ENCODE measurements at places on chromosomes 1 and 21.

DNA sequence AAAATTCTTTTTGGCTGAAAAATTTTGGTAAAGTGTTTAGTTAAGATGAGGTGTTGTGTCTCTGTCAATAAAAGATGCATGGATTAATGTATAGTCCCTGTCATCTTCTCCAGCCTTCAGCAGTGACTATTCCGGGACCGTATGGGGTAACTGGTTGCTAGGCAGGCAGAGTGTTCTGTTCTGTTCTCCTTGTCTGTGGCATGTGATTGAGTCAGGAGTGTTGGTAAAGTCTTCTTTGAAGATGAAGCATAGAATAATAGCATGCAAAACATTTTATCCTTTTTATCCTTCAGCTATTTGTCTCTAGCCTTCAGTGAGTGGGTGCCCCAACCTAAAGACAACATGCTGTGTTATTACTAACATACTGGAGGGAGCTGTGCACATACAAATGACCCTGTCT is 74.6 kb downstream of the RGL1 start:
- no peak for DNase-seq

DNA sequence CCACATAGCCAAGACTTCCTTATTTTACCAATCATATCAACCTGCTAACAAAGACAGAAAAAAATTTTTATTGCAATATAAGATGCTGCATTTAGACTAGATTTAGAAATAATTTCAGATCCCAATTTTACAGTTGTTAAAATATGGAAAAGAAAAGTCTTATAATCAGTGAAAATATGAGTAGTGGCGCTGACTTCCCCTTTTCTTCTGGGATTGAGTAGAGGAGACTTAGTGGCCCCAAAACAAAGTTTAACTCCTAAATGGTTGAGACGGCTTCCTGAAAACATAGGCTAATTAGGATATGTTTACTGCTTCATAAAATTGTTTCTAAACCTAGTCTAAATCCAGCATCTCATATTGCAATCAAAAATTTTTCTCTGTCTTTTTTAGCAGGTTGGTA is 68.4 kb downstream of the RAB3GAP2 start:
- no peak for DNase-seq

GRCh38 chr1:33456502-33456886 is 16.0 kb upstream of the ZSCAN20 start:
- no peak for DNase-seq

DNA sequence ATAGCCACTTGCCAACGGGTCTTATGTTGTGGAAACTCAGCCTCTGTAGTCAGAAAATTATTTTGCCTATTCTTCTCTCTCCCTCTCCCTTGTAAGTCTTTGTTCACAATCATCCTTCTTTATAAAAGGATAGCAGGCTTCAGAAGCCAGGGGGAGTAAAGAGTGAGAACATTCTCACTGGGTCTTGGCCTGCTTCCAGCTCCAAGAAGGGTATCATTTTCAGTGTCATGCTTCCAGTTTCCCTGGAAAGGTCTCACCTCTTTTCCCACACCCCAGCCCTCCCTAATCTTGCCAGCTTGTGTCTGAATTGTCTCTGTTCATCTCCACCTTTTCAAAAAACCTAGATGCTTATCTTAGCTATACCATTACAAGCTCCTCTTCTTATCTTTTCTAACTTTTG is 346.2 kb upstream of the LRRC7 start:
- DNase-seq, result no peak

DNA sequence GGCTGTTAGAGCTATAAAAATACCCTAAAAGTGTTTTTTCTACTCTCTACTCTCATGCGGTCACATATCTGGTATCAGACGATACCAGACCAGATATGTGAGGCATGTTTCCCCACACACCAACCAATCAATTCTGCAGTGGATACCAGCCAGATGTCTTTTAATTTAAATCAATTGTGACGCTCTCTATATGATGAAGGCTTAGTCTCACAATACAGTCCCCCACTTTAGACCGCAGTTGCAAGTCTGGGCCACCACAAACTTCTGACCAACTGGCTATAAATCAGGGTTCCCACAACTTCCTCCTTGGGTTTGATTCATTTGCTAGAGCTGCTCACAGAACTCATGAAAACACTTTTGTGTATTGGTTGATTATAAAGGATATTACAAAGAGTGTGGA is 586.1 kb upstream of the ZP4 start:
- no peak for DNase-seq

DNA sequence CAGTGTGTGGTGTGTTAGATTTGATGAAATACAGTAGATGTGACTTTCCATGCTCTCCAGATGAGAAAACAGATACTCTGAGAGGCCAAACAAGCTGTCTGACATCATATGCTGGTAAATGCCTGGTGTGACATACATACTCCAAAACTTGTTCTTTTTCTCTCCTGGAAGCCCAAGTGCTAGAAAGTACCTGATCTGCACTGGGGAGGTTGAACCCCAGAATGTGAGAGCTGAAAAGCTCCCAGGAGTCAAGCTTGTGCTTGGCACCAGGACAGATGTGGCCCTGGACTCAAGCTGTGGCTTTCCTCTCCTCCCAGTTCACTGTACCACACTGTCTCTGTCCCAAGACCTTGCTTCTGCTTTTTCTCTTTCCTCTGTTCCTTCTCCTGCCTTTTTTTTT is 389.0 kb upstream of the USP24 start:
- no peak for DNase-seq

DNA sequence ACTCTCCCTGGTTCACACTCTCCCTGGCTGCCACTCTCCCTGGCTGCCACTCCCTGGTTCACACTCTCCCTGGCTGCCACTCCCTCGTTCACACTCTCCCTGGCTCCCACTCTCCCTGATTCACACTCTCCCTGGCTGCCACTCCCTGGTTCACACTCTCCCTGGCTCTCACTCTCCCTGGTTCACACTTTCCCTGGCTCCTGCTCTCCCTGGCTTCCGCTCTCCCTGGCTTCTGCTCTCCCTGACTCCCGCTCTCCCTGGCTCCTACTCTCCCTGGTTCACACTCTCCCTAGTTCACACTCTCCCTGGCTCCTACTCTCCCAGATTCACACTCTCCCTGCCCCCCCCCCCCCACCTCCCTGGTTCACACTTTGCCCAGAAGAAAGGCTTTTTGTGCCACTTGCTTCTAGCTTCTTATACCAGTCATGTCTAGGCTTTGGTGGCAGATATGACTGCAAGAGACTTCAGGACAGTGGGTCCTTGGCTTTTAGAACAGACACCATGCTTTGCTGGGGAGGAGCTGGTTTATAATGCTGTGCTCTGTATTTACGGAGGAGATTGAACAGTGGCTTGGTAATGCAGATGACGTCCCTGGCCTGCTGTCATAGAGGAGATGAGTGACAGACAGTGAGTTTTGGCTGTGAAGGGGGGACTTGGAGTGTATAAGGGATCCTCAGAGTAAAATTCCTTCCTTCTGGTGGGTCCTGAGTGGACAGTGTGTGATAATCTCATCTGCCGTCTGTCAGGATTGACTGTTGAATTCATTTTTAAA is 17.0 kb downstream of the COQ8A start:
- no peak for DNase-seq

DNA sequence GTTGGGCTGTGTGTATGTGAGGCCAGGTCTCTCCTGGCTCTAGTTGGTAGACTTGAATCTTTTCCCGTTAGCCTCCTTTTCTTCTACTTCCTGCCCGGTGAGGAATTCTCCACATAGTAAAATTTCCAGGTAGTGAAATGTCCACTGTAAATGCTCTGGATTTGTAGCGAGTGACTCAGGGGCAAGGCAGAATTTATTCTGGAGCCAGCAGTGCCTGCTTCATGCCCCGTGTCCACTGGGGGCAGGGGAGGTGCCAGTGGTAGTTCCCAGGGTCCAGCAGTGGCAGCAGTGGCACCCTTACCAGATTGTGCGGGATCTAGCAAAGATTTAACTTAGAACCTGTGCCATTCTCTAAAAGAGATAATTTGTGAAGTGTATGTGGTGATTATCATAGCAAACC is 74.5 kb upstream of the USP24 start:
- no peak for DNase-seq

DNA sequence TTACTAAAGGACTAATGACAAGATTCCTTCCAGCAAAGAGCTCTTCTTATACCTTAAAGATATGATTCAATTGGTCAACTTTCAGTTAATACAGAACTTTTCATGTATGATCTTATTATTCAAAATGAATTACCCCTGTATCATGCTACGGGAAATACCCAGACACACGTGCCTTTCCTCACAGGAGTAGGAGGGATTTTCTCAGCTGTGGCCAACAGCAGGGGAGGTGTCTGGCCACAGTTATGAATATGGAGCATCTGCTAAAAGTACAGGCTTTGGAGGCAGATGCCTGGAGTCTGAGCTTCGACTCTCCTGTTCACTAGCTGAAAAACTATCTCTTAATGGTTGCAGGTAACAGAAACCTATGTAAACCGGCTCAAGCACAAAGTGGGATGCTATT is 53.6 kb downstream of the KIAA1614 start:
- no peak for DNase-seq

- no peak for DNase-seq
Measured at GRCh38 chr1:112870887-112871646, 84.9 kb downstream of the SLC16A1 start.

GRCh38 chr1:222126052-222126451 is 384.2 kb upstream of the DUSP10 start:
- no peak for DNase-seq

- DNase-seq, result no peak
Measured at GRCh38 chr1:241299347-241299746, 57.7 kb downstream of the RGS7 start.

GRCh38 chr1:118911571-118911970 is 76.6 kb downstream of the TBX15 start:
- DNase-seq, result no peak

- no peak for DNase-seq
Measured at GRCh38 chr1:118333601-118334210, 148.7 kb upstream of the SPAG17 start.

DNA sequence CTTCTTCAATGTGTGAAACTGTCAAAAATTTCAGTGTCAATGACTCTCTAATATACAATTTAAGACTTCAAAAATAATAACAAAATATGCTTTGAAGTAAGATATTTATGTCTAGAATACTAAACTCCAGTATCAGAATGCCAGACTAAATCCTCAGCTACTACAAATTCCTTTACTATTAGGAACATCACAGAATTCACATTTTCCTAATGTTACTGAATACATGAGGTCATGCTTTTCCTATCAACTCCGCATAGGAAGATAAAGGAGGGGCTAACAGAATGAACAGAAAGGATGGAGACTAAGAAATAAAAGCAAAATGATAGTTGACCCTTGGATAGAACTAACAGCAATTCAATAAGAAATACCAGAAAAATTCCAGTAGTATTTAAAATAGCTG is 292.7 kb downstream of the SDCCAG8 start:
- DNase-seq, result no peak

GRCh38 chr1:57411262-57411661 is 12.6 kb downstream of the DAB1 start:
- DNase-seq, result peak; percentile 28

DNA sequence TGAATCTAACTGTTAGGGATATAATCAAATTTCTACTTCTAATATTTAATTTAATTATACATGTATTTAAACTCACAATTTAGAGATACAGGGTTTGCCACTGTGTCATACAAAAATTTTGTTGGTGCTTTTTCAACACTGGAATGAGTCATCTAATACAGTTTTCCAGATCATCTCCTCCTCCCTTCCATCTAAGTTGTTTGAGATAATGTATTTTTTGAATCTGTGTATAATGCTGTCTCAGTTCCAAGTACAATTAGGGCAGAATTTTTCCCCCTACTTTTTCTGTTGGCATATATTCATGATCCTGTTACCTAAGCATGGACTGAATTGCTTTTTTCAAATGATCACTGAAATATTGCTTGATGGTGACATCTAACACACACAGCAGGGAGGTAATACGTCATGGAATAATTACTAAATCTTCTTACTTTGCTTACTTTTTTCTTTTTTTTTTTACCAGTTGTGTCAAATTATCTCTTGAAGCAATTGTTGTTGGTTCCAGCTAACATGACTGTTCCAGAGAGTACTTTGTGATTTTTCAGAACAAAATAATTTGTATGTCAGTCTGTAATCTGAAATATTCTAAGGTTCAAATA is 146.0 kb downstream of the MAGI3 start:
- DNase-seq, result no peak

DNA sequence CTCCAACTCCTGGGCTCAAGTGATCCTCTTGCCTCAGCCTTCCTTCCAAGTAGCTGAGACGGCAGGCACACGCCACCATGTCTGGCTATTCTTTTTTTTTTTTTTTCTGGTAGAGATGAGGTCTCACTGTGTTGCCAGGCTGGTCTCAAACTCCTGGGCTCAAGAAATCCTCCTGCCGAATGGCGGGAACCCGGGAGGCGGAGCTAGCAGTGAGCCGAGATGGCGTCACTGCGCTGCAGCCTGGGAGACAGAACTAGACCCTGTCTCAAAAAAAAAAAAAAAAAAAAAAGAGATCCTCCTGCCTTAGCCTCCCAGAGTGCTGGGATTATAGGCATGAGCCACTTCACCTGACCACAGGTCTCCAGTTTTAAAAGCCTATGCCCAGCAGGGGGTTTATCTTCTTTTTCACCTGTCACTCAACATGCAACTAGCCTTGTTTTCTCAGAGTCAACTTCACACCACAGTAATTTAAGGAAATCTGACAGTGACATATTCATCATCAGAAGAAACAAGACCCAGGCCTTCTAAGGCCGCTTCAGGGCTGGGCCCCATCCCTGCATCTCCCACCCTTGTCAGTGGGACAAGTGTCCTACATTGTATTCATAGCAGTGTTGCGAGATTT is 38.3 kb upstream of the GALNT2 start:
- DNase-seq, result no peak

DNA sequence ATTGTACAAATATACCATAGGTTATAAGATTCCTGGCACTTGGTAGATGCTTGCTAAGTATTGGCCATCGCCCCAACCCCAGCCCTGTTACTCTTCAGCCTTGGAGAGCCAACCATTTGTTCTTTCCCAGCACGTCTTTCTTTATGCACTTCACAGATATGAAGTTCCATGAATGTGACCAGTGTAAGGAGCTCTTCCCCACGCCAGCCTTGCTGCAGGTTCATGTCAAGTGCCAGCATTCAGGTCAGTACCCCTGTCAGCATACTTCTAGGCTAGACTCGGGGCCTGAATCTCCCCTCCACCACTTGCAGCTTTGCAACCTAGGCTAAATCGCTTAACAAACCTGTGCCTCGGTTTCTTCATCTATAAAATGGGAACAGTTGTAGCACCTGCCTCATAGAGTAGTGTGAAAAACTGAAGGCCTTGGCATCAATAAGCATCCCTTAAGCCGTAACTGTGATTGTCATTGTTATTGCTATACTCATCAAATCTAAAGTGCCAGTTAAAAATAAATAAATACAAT is 41.0 kb upstream of the EPHA8 start:
- no peak for DNase-seq

GRCh38 chr1:179968284-179968993 is 13.8 kb downstream of the CEP350 start:
- DNase-seq, result no peak

- DNase-seq, result no peak
Measured at GRCh38 chr1:215895276-215895675, 328.2 kb downstream of the KCTD3 start.

GRCh38 chr1:209675565-209676154 is 448 bp downstream of the G0S2 start:
- no peak for DNase-seq

- DNase-seq, result no peak
Measured at GRCh38 chr1:29708381-29708780, 472.1 kb downstream of the PTPRU start.
